Mesenteric fat pad (tissue), 1 donor: ENCODE measurements at places on chromosomes 11 and 22.

- peak; percentile 49 for DNase-seq
These were observed 273.4 kb downstream of the BRD1 start for GRCh38 chr22:49554296-49554625.

DNA sequence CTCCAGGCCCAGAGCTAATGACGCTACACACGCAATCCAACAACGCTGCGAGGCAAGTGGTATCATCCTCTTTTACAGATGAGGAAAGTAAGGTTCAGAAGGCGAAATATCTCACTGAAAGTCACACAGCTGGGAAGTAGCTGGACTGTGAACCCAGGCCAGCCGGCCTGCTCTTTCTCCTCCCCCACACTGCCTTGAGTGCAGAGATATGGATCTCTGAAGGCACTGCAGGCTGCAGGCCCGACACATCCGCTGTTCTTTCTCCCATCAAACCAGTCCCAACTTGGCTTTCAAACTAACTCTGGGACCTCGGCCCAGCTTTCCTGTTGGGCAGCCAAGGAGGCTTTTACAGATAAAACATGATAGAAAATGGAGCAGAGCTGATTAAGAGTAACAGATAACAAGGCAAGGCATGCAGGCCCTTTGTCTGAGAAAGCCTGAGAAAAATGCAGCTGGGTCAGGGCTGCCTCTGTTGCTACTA is 64.0 kb upstream of the PTPRJ start:
- DNase-seq, result peak; percentile 89

- no peak for DNase-seq
These were observed 211.3 kb downstream of the NXPE2 start for GRCh38 chr11:114889594-114890011.

DNA sequence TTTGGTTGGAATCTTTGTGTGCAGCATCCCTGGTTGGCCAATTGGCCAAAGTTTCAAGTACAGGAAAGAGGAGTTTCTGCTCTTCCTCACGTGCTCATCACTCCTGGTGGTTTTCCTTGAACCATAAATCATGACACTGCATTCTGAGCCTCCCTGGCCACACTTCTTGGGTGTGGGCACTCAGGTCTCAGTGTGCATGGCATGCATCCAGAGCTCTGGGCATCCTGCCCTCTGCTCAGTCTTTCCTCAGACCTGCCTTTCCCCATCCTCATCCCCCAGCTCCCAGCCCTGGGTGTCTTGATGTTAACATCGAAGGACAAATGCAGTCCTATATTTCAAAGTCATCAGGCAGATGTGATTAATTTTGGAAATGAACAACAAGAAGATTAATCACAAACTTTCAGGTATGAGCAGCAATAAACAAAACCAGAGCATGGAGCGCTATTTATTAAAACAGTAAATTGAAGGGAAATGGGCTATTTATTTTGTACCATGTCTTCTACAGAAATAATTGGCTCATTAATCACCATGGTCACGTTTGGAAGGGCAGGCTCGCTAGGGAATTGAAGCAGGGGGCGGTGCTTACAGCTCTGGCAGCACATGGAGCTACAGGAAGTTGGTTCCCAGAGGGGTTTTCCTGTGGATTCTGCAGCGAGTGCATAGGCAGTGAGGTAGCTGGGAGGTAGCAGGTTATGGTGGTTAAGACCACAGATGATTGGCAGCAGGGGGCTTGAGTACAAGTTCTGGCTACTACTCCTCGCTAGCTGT is 89.6 kb downstream of the CSNK2A3 start:
- DNase-seq, result no peak

DNA sequence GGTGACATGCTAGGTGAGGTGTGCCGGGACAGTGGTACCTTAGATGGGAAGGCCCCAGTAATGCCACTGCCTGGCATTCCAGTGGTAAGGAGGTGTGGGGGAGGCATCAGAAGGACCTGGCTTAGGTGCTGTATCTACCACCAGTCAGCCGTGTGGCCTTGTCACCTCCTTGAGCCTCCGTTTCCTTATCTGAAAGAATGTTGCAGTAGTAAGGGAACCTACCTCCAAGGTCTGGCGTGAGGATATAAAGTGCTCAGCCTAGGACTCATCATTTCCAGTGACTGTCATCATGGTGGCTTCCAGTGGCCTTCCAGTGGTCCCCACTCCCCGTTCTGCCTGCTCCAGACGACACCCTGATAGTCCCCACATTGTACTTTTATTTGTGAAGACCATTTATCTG is 6.8 kb upstream of the DUSP18 start:
- no peak for DNase-seq

- peak; percentile 83 for DNase-seq
These were observed 97.9 kb upstream of the PITPNB start for GRCh38 chr22:28016781-28017557.

DNA sequence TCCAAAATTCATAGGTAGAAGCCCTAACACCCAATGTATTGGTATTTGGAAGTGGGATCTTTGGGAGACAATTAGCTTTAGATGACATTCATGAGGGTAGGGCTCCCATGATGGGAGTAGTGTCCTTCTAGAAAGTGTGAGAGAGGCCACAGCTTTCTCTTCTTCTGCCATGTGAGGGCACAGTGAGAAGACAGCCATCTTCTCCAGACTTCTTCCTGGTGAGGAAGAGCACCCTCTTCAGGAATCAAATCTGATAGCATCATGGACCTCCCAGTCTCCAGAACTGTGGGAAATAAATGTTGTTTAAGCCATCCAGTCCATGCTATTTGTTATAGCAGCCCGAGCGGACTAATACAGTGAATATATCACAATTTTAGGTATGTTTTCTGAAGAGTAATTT is 96.9 kb downstream of the CNTN5 start:
- no peak for DNase-seq
